ENCODE measurements at places on chromosomes 6 and 20. TPM values are rescaled to one million over a fixed set of nuclear protein-coding genes. Genes with fewer than 3 reads are reported as not detected.
A peak's percentile ranks its signal among the peaks of the same experiment; 100 is the strongest.

DNA sequence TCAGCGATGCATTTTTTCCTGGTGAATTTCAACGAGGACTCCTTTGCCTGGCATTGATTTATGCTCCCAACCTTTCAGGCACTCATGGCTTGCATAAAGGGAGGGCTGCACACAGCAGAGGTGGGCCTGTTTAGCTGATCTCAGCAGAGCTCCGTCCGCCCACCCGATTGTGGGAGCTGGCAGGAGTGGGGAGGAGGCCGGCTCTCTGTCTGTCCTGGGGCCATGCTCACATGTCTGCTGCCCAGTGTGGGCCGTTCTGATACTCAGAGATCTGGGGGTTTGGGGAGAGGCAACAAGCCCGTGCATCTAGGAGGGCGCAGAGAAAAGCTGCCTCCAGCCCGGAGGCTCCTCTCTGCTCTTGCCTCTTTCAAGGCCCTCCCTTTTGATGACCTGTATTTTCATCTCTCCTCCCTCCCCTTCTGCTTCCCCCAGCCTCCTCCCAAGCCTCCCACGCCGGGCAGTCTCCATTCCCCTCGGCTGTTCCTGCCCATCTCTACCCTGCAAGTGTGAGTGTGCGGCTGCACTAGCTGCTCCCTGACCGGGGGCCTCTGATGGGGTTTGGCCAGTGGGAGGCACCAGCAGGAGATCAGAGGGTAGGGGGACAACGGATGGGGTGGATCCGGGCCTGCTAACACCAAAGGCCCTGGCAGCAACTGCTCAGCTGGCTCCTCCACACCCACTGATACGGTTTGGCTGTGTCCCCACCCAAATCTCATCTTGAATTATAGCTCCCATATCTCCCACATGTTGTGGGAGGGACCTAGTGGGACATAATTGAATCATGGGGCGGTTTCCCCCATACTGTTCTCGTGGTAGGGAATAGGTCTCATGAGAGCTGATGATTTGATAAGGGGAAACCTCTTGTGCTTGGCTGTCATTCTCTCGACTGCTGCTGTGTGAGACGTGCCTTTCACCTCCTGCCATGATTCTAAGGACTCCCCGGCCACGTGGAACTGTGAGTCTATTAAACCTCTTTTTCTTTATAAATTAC lies 39.6 kb upstream of the MLN start:
- DNase-seq, result no peak

PARD6B gene
- 29.2 TPM for total RNA-seq

DNA sequence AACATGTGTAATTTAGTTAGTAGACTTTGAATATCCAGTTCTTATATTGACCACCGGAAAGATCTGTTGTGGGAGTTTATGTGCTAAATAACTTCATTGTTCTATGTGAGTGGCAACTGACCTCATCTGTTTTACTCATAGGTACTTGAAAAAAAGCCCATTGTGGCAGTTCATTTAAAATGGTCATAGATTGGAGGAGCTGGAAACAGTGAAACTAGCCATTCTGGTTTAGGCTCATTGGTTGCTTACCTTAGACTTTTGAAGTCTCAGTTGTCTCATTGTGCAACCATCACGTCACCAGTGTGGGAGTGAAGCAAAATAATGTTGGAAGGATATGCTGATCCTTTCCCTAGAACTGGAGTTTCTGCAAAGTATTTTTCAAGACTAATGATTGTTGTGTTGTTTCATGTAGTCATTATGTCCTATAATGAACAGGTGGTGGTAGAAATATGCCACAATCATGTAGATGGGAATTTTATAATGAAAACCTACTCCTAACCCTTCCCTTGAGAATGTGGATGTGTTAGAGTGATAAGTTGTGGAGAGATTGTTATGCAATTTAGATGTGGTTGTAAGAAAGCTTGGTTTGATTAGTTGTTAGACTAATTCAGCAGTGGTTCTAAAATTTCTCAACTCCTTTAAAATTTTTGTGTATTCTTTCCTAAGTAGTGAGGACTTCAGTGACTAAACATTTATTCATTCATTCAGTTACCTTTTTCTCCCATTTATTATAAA lies 18.3 kb downstream of the DSP start:
- no peak for DNase-seq

NFKBIE gene
- total RNA-seq, result 25.9 TPM

DNA sequence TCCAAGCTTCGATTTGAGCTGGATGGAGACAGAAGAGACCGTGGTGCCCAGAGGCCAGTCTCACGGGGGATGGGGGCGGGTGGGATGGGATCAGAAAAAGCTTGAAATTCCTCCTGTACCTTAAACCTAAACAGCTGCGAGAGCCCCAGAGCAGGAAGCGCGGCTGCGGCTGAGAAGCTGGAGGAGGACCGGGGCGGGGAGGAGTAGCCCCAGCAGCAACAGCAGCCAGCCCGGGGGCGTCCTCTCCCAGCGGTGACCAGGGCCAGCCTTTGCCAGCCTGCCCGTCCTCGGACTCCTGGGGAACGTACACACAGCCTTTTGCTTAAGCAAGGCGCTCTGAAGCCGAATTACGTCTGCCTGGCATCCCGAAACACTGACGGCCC lies 17.4 kb upstream of the PRDM13 start:
- peak; percentile 65 for DNase-seq

ZSCAN16 gene
- 4.7 TPM for total RNA-seq

MLIP gene
- total RNA-seq, result not detected

DNA sequence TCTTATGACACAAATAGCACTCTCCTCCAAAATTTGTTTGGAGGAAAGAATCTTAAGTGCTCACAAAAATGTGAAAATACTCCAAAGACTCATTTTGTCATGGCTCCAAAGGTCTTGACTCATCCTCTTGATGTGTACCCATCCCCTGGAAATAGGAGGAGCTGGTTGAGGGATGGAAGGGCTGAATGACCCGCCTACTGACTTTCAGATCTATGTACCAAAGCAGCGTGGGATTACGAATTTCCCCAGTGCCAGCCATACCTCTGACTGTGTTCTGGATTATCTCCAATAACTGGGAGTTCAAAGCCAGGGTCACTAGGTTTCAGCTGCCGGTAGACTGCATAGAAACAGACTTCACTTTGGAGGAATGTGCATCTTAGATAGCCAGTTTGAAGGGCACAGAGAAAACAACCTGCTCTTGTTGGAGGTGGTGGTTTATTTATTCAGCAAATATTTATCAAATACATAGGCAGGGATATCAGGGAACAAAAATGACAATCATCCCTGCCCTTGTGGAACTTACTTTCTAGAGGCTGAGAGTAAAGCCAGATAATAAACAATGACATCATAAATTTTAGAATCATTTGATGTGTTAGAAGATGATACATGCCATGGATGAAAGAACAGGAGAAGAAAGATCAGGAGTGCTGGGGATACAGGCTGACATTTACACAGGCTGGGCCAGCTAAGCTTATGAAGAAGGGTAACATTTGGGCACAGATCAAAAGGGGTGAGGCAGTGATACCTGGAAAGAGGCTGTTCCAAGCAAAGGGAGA lies 246.6 kb downstream of the TBXT start:
- no peak for DNase-seq

- DNase-seq, result peak; percentile 50
Observed at GRCh38 chr6:145815309-145816274, 997 bp upstream of the FBXO30 start.

HAO1 gene
- not detected for total RNA-seq

SOBP gene
- 3.1 TPM for total RNA-seq

DNA sequence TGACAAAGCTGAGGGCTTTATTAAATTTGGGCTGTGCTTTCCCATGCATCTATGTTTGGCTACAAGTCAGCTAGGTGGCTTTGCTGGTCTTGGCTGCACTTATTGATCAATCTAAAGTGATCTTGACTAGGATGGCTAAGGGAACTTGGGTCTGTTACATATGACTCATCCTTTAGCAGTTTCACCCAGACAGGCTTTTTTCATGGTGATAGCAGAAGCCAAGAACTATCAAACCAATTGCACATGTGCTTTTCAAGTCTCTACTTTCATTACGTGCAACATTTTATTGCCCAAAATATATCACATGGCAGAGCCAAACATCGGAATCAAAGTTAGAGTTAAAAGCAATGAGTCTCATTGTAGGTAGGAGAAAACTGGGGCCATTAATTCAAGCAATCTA lies 626.3 kb downstream of the TENT5A start:
- DNase-seq, result no peak

DNA sequence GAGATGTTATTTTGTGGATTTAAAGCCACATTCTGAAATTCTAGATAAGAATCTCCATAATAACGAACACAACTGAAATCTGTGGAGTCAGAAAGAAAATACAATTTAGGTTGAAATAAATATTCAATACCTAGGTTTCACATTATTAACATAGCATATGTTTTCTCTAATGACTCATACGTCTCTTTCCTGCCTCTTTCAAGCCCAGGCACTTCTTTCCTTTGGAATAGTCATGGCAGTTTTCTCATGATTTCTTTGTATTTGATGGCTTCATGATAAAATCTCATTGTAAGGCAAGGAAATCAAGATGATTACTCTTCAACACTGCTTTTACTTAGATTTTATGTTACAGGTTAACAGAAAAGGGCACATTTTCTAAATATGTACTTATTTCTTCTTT lies 803.7 kb downstream of the PHF3 start:
- DNase-seq, result no peak

- no peak for DNase-seq
Observed at GRCh38 chr6:7104752-7105151, 3.0 kb upstream of the RREB1 start.

PKIG gene
- 33.2 TPM for total RNA-seq

POM121L2 gene
- 0.07 TPM for total RNA-seq

DNA sequence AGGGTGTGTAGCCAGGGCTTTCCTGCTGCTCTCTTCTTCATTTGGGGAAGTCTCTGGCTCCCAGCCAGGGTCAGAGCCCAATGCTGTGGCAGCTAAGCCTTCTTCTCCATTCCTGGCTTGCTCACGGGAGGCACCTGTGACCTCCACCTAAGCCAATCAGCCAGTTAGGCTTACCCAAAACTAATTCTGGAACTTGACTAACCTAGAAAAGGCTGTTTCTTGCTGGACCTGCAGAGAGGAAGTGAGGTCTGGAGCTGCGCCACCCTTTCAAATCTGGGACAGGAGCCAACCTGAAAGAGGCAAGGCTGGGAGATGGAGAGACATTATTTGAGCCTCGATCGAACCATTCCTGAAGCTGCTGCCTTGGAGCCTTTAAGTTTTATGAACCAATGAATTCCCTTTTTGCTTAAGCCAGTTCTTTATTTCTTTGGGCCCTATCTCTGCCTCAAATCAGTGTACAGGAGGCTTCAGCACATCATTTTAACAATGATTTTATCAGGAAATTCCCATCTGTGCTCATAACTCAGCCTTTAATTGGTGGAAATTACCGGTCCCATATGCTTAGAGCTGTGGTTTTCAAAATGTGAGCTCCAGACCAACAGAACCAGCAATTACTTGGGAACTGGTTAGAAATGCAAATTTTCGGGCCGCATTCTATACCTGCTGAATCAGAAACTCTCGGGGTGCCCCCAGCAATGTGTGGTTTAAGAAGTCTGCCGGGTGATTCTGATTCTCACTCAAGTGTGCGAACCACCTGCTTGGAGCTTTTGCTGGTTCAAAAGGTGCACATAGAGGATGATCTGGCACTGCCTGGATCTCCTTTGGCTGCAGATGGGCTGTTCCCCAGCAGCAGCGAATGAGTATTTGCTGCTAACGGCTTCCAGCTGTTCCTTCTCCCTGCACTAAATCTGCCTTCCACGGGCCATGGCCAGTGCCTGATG lies 97.4 kb upstream of the RNF24 start:
- no peak for DNase-seq

DNA sequence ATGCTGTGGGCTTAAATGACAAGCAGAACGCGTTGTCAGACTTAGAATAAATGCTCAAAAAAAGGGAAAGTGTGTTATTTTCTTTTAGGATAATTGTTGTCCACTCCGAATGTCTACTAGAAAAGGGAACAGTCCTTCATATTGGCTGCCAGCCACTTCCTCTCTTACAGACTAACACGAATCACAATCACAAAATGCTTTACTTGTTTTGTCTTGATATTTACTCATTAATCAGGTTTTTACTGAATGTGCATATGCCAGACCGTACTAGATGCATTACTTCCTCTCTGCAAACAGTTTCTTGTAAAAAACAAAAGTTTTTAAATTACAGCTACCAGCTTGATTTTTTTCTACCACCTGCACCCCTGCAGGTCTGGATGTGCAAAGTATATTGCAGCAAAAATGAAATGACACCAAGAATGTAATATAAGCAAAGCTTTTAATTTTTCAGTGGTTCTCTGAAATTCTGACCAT lies 821 bp downstream of the DHX35 start:
- no peak for DNase-seq

AHCY gene
- total RNA-seq, result 423 TPM

DNA sequence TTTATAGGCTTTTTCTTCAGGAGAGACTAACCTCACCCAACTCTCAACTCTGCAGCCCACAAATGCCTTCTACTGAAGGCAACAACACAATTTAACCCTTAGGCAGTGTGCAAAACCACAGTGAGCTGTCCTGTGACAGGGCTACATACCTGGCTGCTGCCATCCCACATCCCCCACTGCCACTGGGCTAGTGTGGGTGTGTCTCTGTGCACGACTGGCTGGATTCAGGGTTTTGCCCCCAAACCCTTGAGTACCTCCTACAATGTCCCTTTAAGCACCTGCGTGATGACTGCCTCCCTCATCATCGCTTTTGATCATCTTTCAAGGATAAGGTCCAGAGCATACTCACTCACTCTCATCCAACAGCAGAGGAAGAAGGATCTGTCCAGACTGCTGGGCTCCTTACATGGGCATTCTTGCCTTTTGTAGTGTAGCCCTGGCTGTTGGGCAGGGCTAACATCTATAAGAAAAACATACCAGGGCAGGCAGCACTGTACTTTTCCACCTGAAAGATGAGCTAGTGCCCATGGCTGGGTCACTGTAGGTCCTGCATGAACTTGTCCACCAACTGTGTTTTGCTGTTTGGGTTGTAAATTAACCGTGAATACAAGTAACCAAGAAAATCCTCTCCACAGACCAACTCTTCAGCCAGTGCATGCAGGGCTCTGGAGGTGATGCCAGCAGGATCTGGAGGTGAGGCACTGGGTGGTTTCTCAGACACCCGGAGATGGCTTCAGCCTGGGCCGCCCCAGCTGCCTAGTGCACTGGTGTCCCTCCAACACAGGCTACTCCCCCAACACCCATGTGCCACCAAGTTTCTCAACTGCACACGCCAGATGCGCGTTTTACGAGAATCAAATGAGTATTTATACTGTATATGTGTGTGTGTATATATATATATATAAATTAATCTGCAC lies 45.2 kb downstream of the PLCG1 start:
- DNase-seq, result no peak

PLCB4 gene
- total RNA-seq, result 5.9 TPM

- no peak for DNase-seq
Observed at GRCh38 chr6:118864341-118865099, 29.4 kb upstream of the ASF1A start.

DNA sequence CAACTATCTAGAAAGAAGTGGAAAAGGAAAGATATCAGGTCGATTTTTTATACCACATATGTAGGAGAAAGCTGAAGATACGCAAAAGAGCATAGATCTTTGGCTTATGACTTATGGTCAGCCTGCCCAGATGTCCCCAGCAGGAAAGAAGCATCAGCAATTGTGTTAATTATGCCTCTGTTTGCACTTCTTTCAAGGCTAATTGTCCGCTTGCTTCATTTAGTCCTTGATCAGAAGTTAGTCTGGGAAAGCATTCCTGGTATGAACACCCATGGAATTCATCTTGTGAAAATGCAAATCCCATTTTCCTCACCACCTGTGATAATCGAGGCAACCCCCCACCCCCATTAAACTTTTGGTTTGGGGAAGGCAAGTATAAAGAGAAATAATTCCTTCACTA lies 62.8 kb downstream of the ATP9A start:
- no peak for DNase-seq
